ENCODE measurements at places on chromosomes 7 and 10. TPM values are rescaled to one million over a fixed set of nuclear protein-coding genes. Genes with fewer than 3 reads are reported as not detected.
A peak's percentile ranks its signal among the peaks of the same experiment; 100 is the strongest.

- no peak for DNase-seq
These were observed 263.3 kb upstream of the VSTM2A start for GRCh38 chr7:54278847-54279246.

DNA sequence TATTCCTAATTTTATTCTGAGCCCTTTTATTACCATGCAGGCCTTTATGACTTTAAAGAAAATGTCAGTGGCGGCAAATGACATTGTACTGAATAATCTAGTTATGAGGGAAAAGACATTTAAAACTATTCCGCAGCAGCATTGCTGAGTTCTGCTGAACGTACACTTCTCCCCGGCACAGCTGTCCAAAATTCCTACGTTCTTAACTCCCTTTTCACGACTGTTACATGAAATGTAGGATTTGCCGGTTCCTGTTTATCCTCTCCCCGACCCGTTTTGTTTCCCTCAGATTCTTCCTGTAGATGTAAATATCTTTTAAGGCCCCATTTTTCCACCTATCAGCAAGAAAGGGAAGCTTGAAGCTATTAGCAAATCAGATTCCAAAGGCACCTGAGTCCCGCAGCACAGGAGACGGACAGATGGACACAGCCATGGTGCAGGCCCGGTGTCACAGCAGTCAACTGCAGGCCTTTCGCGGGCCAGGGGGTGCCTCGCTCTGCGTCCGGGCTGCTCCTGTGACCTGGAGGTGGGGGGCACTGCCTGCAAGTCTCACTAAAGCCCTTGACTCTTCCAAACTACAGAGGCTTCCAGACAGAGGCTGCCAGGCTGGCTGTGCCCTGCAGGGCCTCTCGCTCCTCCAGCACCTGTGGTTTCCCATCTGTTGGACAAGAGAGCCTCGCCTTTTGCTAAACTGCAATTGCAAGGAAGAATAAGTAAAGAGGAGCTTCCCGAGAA, 485.0 kb upstream of the MGMT start:
- DNase-seq: peak; percentile 59

DNA sequence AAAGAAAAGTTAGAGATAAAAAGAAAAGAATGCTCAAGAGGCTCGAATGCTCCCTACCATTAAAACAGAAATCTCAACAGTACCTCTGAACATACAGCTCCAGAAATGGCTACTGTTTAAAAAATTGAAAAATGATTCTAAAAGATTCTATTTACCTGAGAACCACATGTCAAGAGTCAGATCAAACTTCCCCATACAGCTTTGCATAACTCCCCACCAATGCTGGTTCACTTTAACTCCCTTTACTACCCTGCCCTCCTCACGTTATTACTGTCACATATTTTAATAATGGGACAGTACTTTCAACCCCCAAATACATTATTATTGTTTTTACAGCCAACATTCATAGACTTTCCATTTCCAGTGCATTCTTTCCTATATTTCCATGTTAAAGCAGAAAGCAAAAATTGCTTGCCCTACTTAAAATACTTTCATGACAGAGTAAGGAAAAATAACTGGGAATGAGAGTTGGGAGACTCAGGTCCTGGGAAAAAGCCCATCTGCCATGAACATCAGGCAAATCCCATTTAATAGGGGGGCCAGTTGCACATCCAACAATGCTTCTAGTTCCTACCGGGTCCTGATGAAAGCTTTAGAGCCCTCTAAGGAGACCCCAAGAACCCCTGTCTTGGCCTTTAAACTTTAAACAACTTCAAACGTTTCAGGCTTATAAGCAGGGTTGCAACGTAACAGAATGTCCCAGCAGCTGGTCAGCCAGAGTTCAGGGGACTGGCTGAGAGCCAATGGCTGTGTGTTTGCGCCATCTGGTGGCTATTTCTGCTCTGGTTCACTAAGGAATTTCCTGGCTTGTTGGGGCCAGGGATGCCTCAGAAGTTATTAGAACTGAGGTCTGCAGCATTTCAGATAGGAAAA, 247.4 kb downstream of the ELMO1 start:
- DNase-seq: peak; percentile 93

DNA sequence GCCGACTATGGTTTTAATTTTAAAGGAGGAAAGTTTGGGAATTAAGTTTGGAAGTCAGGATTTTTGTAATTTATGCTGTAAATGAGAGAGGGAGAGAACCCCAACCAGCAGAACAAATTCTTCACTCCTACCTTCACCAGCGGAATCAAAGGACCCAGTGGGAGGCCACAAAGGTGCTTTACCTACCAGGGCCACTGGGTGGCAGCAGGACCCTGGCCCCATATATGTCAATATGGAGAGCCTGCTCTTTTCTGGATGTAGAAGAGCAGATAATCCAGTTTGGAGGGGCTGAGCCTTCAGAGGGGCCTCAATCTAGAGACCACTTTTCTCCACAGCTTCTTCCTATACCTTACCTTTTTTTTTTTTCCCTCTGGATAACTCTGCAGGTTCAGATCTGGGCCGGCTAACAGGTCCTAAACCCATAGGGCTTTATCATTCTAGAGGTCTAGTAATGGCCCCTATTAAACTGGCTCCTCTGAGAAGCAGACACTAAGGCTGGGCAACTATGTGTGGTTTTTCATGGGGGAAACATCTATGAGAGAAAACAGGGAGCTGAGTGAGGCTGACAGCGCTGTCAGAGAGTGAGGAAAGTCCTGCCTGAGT, 8.5 kb upstream of the SCD start:
- no peak for DNase-seq

DNA sequence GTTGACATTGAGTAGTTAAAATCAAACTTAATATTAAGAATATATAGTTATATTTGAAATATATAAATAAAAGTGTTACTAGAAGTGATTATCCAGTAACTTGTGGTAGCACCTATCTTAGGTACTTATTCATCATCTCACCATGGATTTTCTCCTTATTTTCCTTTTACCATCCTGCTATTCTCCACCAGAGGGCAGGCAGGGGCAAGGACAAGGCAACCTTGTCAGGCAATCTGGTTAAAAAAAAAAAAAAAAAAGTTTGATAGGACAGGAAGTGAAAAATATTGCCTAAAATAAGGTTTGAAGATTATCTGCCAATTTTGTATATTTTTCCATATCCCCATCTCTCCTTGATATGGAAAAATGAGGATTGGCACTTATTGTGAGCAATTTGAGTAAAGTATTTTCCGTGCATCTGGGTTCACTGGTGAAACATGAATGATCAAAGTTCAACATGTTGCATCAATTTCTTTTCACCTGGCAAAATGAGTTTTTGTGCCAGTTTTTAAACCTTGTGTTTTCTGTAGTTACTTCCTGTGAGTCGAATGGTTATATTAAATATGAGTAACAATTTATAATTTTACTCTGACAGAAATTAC, 256.7 kb downstream of the AGMO start:
- DNase-seq: no peak

DNA sequence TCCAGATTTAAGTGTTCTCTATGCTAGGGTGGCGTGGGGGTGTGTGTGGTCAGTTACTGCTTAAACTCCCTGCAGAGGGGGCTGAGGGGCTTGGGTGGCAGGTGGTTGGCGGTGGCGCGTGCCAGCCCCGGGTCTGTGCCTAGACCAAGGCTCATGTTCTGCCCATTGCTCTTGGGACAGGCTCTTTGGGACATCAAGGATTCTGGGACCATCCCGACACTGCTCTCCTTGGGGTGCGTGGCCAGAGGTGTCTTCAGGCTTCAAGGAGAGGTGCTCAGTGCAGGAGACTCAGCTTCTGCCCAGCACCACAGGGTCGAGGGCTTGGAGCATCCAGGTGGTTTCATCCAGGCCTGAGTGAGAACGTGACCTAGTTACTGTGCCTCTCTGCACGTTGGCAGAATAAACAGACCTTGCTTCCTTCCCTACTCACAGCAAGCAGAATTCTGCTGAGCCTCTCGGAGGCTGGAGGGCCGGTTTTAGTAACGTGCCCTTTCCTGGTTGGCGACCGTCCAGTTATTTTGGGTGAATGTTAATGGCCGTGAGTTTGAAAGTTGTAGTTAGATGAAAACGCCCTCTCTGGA, 39.9 kb downstream of the CAMK1D start:
- no peak for DNase-seq

GRCh38 chr10:92062273-92062672, 138.7 kb downstream of the BTAF1 start:
- no peak for DNase-seq

The HABP2 gene
- 0.09 TPM for polyA plus RNA-seq

The NAT16 gene
- polyA plus RNA-seq: not detected

GRCh38 chr7:141700848-141701371, 1.1 kb downstream of the DENND11 start:
- peak; percentile 15 for DNase-seq

The LEP gene
- polyA plus RNA-seq: 0.12 TPM

DNA sequence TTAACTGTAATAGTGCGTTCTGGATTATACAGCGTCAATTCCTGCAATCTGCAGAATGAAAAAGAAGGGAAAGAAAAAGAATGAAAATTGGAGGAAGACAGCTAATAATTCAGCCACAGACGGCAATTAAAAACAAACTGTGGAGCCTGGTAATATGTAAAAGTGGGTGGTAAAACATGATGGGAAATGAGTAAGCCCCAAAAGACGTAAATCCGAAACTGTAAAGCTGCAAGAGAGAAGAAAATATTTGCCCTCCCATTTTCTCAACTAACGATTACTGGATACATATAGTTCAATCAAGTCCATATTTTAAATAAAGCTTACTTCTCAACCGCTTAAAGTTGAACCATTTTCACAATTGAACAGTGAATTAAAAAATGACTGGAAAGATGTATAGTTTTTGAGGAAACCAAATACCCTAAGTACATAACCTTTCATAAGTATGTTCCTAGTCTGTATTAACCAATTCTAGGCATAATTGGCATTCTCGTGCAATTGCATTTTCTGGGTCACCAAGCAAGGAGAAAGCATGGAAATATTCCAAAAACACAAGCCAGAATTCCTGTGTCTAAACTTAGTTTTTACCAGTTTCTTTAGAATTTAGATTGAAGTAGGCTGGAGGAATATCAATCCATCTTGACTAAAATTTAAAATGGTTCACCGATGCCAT, 44.8 kb downstream of the MALSU1 start:
- DNase-seq: no peak

DNA sequence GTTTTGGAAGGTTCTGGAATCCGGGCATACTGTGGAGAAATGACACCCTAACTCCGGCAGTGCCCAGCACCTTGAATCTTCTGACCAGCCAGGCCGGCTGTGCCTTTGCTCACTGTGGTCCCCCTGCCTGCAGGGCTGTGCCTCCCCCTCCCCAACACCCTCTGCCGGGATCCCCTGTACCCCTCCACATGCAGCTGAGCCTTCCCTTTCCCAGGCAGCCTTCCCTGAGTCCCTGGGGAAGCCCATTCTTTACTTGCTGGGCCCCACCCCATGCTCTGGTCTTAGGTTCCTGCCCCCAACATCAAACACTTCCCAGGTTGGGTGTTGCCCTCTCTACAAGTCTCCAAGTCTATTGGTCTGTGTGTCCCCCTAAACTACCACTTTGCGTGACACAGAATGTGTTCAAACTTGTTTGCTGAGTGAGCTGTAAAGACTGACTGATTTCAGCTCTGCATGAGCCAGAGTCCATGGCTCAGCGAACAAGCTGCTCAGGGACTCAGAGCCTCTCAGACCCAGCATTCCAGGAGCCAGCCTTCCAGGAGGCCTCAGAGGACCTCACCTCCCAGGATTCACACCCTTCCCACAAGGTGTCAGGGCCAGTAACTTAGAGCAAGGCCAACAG, 31.6 kb downstream of the CALML5 start:
- DNase-seq: no peak

All from muscle of back (tissue), 13 donors.